ENCODE measurements at places on chromosomes 2 and 18.
A peak's percentile ranks its signal among the peaks of the same experiment; 100 is the strongest.

- no peak for DNase-seq
- H3K4me3 ChIP-seq = no peak overlapping the region
- no peak overlapping the region for H3K27ac ChIP-seq
- peaks cover 42% of the 10 kb centered on the region for H3K27me3 ChIP-seq
- no peaks in the 10 kb centered on the region for H3K36me3 ChIP-seq
Observed at GRCh38 chr18:77146249-77147080, 13.9 kb upstream of the MBP start.

GRCh38 chr18:32868406-32868805 is 95.6 kb upstream of the KLHL14 start:
- H3K36me3 ChIP-seq = no peaks in the 10 kb centered on the region
- H3K4me1 ChIP-seq = no peaks in the 10 kb centered on the region
- H3K27ac ChIP-seq = no peak overlapping the region
- peaks cover 34% of the 10 kb centered on the region for H3K27me3 ChIP-seq

DNA sequence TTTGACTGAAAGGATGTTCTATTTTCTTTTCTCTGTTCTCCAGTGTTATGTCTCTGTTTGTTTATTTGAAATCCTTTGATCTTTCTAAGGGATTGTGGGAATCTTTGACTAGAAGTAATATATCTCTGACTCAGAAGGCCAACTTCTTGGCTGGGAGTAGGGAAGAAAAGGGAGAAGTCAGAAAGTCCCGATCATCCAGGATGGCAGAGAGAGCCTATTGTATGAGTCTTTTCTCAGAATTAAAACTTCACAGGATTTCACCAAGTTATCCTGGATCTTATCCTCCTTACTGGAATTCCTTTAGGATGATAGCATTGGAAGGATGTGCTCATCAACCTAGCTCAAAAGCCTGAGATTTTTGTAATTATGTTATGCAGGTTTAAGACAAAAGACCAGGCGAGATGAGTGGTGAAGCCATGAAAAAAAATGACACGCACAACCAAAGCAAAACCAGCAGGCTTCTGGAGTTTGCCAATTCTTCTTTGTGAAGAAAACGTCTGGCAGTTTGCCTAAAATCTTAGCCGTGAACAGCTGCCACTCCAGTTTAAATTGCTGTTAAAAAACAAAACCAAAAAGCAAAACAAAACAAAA is 383.6 kb upstream of the SMIM21 start:
- H3K27me3 ChIP-seq = no peaks in the 10 kb centered on the region
- no peak overlapping the region for H3K27ac ChIP-seq

GRCh38 chr2:23496456-23496855 is 111.5 kb downstream of the KLHL29 start:
- no peaks in the 10 kb centered on the region for H3K27me3 ChIP-seq
- H3K36me3 ChIP-seq = no peaks in the 10 kb centered on the region
- no peak overlapping the region for H3K27ac ChIP-seq
- no peaks in the 10 kb centered on the region for H3K4me1 ChIP-seq
- H3K4me3 ChIP-seq = no peak overlapping the region

DNA sequence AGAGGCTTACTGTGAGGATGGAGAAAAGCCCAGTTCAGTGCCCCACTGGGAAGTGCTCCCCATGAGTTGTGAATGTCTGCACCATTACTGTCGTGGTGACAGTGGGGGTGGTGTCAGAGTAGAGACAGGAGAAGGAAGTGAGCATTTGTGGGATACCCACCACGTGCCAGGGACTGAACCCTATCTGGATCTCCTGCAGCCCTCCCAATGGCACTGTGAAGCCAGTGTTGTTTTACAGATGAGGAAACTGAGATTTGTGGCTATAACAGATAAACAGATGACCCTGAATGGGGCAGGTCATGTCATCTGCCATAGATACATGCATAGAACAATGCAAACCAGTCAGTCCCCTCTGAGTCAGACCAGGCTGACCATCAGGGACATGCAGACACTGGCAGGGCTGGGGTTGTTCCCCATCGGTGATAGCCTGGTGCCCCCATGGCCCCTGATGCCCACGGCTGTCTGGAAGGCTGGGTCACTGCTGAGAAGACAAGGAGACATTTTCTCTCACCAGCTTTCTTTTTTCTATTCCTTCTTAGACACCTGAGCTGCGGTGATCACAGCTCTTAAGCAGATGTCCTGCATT is 60.8 kb downstream of the EMILIN2 start:
- no peak for DNase-seq
- H3K4me1 ChIP-seq = no peaks in the 10 kb centered on the region
- no peaks in the 10 kb centered on the region for H3K27me3 ChIP-seq
- peak overlapping the region; percentile 64 for H3K4me3 ChIP-seq

DNA sequence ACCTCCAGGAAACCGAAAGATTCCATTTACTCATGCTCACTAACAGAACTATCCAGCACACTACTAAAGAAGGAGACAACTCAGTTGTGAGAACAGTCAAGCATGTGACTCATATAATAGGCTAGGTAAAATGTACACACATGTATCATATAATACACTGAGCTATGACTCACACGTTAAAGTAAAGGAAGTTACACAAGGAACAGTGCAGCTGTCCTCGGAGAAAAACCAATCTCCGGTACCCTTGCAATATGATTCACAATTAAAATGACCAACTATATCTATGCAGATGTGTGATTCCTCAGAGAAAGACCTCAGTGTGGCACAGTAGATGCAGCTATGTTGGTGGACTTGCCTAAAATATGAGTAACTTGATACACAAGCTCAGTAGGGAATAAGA is 76.5 kb downstream of the STRN start:
- H3K36me3 ChIP-seq = peaks cover 5% of the 10 kb centered on the region
- H3K4me1 ChIP-seq = peaks cover 20% of the 10 kb centered on the region
- H3K27me3 ChIP-seq = no peaks in the 10 kb centered on the region
- DNase-seq = peak; percentile 16
